ENCODE measurements at places on chromosomes 4 and X. TPM values are rescaled to one million over a fixed set of nuclear protein-coding genes. Genes with fewer than 3 reads are reported as not detected.

DNA sequence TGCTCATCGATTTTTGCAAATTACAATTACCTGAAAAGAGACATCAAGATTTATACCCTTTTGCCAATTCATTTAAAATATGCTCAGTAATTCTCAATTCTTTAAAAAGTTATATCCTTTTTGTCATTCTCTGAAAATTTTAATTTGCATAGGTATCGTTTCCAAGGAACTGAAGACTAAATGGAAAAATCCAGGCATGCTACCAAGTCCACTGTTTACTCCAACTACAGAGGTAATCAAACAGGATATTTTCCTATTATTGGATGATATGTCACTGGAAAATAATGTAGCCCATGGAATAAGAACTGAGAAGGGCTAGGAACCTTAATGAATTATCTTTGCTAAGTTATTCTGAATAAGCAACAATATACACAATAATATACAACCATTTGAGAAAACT is 132.7 kb downstream of the THOC2 start:
- peaks cover 24% of the 10 kb centered on the region for H3K36me3 ChIP-seq
- no peak overlapping the region for H3K4me3 ChIP-seq
- no peaks in the 10 kb centered on the region for H3K27me3 ChIP-seq
- no peak for DNase-seq
- H3K27ac ChIP-seq = no peak overlapping the region

GRCh38 chr4:56655627-56656345 is 25.3 kb downstream of the HOPX start:
- no peak for DNase-seq
- H3K27ac ChIP-seq = no peak overlapping the region
- H3K4me1 ChIP-seq = no peaks in the 10 kb centered on the region
- H3K36me3 ChIP-seq = no peaks in the 10 kb centered on the region

The TSPYL2 gene
- total RNA-seq = 26.6 TPM

The NSDHL gene
- total RNA-seq = 34.8 TPM

The MAGED4 gene
- total RNA-seq = 84.0 TPM

The BBS12 gene
- total RNA-seq = 4.1 TPM

GRCh38 chrX:149471397-149471796 is 33.7 kb downstream of the IDS start:
- H3K27me3 ChIP-seq = no peaks in the 10 kb centered on the region
- no peak overlapping the region for H3K27ac ChIP-seq
- no peak for DNase-seq

The DCLK2 gene
- 0.20 TPM for total RNA-seq

- no peaks in the 10 kb centered on the region for H3K27me3 ChIP-seq
- no peaks in the 10 kb centered on the region for H3K4me1 ChIP-seq
- no peak overlapping the region for H3K4me3 ChIP-seq
- no peak overlapping the region for H3K27ac ChIP-seq
- no peaks in the 10 kb centered on the region for H3K36me3 ChIP-seq
- DNase-seq = no peak
Observed at GRCh38 chrX:136794080-136794479, 13.3 kb upstream of the ARHGEF6 start.

GRCh38 chrX:31314921-31315320 is 243.1 kb upstream of the FTHL17 start:
- no peak for DNase-seq
- no peaks in the 10 kb centered on the region for H3K36me3 ChIP-seq
- no peaks in the 10 kb centered on the region for H3K4me1 ChIP-seq

DNA sequence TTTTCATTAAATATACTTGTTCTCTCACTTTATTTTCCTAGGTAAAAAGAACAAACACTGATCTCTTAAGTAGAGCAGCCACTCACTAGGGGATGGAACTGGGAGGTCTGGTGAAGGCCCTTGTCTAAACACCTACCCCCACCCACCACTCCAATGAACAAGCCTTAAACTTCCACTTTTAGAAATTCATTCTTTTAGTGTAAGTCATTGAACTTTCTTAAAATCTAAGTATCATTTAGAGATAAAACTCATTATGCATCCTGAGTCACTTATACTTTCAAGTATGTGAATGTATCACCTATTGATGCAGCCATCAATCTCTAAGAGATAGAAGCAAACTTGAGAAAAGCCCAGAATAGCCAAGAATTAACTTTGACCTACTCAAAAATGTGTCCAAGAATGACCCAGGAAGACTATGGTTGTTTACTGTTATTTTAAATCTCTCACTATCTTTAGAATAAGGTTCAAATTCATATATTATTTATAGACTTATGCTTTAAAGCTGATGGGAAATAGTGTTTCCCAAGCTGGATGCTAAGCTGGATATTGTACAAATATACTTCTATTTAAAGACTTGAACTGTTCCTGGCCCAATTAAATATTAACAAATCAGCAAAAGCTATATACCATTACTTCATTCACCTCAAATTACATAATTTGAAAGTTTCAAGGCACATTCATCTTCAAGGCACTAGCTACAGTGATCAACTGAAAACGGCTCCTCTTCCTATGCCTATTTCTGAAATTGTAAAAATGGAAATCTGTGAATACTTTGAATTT is 49.5 kb downstream of the CAMK2D start:
- H3K4me3 ChIP-seq = no peak overlapping the region
- H3K4me1 ChIP-seq = no peaks in the 10 kb centered on the region
- DNase-seq = no peak
- H3K36me3 ChIP-seq = peaks cover 20% of the 10 kb centered on the region
- no peaks in the 10 kb centered on the region for H3K27me3 ChIP-seq
- H3K27ac ChIP-seq = no peak overlapping the region

The USP51 gene
- 13.3 TPM for total RNA-seq

- no peak overlapping the region for H3K27ac ChIP-seq
- no peaks in the 10 kb centered on the region for H3K27me3 ChIP-seq
- H3K4me1 ChIP-seq = no peaks in the 10 kb centered on the region
- no peak overlapping the region for H3K4me3 ChIP-seq
- H3K36me3 ChIP-seq = no peaks in the 10 kb centered on the region
Observed at GRCh38 chrX:101452056-101452455, 33.2 kb upstream of the ARMCX4 start.

DNA sequence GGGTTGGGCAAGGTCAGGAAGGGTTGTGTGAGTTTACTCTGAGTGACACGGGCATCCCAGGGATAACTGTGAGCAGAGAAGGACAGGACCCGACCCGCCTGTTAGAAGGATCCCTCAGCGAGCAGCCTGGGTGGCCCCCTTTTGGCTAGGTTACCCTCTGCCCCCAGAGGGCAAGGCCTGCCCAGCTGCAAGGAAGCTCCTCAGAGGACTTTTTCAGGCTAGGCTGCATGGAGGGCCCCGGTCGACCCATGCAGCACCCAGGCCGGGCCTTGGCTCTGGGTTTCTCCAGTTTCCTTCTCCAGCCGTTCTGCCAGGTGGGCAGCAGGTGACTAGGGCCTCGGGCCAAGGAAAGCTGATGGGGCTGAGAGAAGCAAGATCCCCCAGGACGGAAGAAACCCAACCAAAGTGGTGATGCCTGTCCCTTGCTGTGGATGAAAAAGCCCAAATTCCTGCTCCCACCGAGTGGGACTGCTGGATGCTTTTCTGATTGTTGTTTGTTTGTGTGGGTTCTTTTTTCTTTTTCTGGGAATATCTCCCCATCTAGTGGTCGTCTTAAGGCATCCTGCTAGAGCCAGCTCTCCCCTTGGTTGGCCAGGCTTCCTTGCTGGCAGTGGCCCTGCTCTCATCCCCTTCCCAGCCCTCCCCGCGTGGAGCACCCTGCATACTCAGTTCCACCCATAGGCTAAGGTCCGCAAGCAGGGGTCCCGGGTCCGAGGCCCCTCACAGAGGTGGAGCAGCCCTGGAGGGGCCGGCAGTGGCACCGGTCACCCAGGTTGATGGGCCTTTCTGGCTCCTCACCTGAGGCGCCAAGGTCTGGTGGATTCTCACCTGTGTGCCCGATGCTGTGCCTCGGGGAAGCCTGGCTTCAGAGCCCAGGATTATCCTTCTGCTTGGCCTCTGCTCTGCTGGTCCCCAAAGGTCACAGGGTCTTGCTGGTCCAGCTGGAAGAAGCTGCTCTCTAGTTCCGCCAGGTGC is 1.8 kb downstream of the ZFP92 start:
- H3K36me3 ChIP-seq = no peaks in the 10 kb centered on the region
- H3K27me3 ChIP-seq = peaks cover 22% of the 10 kb centered on the region
- DNase-seq = no peak
- H3K4me1 ChIP-seq = no peaks in the 10 kb centered on the region

- H3K4me3 ChIP-seq = no peak overlapping the region
- peak overlapping the region; percentile 99 for H3K27ac ChIP-seq
Observed at GRCh38 chr4:104424989-104425388, 69.7 kb downstream of the CXXC4 start.

The SHROOM3 gene
- total RNA-seq = 21.8 TPM

- no peak for DNase-seq
- no peaks in the 10 kb centered on the region for H3K4me1 ChIP-seq
- no peaks in the 10 kb centered on the region for H3K27me3 ChIP-seq
- no peak overlapping the region for H3K4me3 ChIP-seq
- no peak overlapping the region for H3K27ac ChIP-seq
- H3K36me3 ChIP-seq = peaks cover 18% of the 10 kb centered on the region
Observed at GRCh38 chrX:48902776-48903175, 5.0 kb downstream of the PQBP1 start.

DNA sequence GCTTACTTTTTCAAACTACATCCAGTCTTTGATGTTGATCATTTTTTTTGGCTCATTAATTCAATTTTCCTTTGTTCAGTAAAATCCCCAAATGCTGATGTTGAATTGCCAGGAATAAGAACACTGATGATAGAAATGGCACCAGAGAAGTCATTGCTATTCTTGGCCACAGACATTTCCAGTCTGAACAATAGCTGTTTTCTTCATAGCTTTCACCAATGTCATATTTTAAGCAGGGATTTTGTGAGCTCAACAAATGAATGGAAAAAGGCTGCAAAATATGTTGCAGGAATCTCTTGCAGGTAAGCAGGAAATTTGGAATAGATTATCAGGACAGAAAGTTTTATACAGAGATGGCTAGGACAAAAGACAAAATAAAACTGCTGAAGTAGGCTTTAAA is 40.5 kb upstream of the GLRB start:
- H3K27me3 ChIP-seq = no peaks in the 10 kb centered on the region
- no peaks in the 10 kb centered on the region for H3K36me3 ChIP-seq
- H3K27ac ChIP-seq = no peak overlapping the region
- no peaks in the 10 kb centered on the region for H3K4me1 ChIP-seq

- no peaks in the 10 kb centered on the region for H3K27me3 ChIP-seq
- DNase-seq = no peak
- peak overlapping the region; percentile 73 for H3K27ac ChIP-seq
- H3K4me3 ChIP-seq = no peak overlapping the region
- peaks cover 7% of the 10 kb centered on the region for H3K4me1 ChIP-seq
- H3K36me3 ChIP-seq = no peaks in the 10 kb centered on the region
Observed at GRCh38 chr4:122687531-122688061, 44.9 kb upstream of the BBS12 start.

- H3K27ac ChIP-seq = no peak overlapping the region
- H3K4me3 ChIP-seq = no peak overlapping the region
- no peaks in the 10 kb centered on the region for H3K27me3 ChIP-seq
- no peaks in the 10 kb centered on the region for H3K36me3 ChIP-seq
- no peaks in the 10 kb centered on the region for H3K4me1 ChIP-seq
Observed at GRCh38 chrX:50206753-50207152, 2.2 kb downstream of the CCNB3 start.

The FAM156A gene
- total RNA-seq = 17.7 TPM

- no peaks in the 10 kb centered on the region for H3K36me3 ChIP-seq
- no peak overlapping the region for H3K27ac ChIP-seq
- H3K4me3 ChIP-seq = no peak overlapping the region
- H3K4me1 ChIP-seq = no peaks in the 10 kb centered on the region
- DNase-seq = no peak
Observed at GRCh38 chr4:55554453-55555030, 7.8 kb upstream of the CLOCK start.

The UNC5C gene
- 2.0 TPM for total RNA-seq

- DNase-seq = no peak
- H3K4me3 ChIP-seq = no peak overlapping the region
- H3K27ac ChIP-seq = no peak overlapping the region
- no peaks in the 10 kb centered on the region for H3K27me3 ChIP-seq
Observed at GRCh38 chr4:140243278-140243753, 89.3 kb upstream of the MAML3 start.

GRCh38 chrX:37854748-37855147 is 7.4 kb upstream of the DYNLT3 start:
- H3K4me1 ChIP-seq = no peaks in the 10 kb centered on the region
- no peaks in the 10 kb centered on the region for H3K27me3 ChIP-seq
- no peak overlapping the region for H3K4me3 ChIP-seq
- H3K27ac ChIP-seq = no peak overlapping the region

The NAP1L2 gene
- 8.4 TPM for total RNA-seq

GRCh38 chrX:94834226-94834625 is 1160.2 kb downstream of the FAM133A start:
- no peaks in the 10 kb centered on the region for H3K36me3 ChIP-seq
- H3K4me3 ChIP-seq = no peak overlapping the region

DNA sequence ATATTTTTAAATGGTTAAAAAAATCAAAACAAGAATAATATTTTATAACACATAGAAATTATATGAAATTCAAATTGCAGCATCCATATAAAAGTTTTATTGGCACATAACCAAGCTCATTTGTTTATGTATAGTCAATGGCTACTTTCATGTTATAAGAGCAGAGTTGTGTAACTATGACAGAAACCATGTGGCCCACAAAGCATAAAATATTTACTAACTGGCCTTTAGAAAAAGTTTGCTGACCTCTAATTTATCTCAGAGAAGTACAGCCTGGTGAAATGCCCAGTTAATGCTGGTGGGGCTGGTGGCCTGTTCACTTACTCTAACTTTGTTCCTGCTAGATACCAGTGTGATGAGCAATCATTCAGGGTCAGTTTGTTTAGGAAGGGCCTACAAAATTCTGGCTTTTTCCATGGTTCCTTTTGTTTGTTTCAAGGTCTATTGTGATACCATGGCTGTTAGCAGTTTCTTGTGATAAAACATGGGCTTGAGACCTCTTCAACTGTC is 104.6 kb downstream of the PPP1R2C start:
- H3K27ac ChIP-seq = no peak overlapping the region
- no peak for DNase-seq
- H3K27me3 ChIP-seq = no peaks in the 10 kb centered on the region
